ENCODE measurements at places on chromosomes 11 and 22.

GRCh38 chr11:22634897-22635629, 9.4 kb upstream of the FANCF start:
- DNase-seq, result no peak

- no peak for DNase-seq
These were observed 4.6 kb upstream of the CERK start for GRCh38 chr22:46742576-46743221.

DNA sequence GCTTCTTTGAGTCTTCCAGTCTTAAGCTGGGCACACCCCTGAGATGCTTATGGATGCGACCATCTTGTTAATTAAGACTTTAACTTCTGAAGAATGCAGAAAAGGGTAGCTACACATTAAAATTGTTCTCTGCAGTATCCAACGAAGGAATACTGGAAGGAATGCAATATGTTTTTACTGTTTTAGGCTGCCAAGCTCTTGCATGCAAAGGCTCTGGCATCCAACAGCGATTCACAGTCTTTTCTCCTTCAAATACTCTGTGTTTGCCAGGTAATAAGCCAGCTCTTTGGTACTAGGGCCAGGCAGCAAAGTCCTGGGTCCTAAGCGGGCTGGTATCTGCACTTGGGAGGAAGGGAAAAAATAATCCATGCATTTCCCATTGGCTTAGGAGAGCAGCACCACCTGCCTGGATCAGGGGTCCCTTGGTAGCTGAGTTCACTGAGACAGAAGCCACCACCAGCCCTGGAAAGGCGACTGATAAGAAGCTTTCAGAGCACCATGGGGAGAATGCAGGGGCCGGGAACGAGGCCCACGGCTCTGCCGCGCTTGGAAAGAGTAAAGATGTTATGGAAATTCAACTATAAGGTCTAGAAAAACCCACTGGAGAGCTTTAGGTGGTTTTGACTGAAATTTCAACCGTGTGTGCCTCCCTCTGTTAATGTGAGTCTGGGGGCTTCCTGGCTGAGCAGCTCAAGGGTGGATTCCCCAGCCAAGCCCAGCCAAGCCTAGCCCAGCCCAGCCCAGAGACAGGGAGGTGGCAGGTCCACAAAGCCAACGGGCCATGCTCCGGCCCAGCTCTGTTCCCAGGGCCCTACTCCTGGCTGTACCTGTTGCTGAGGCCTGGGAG, 67.0 kb upstream of the CCND1 start:
- DNase-seq, result no peak

- no peak for DNase-seq
These were observed 109.3 kb downstream of the ARFGAP2 start for GRCh38 chr11:47067401-47067800.

- no peak for DNase-seq
These were observed 28.5 kb downstream of the RPUSD4 start for GRCh38 chr11:126182787-126183445.

DNA sequence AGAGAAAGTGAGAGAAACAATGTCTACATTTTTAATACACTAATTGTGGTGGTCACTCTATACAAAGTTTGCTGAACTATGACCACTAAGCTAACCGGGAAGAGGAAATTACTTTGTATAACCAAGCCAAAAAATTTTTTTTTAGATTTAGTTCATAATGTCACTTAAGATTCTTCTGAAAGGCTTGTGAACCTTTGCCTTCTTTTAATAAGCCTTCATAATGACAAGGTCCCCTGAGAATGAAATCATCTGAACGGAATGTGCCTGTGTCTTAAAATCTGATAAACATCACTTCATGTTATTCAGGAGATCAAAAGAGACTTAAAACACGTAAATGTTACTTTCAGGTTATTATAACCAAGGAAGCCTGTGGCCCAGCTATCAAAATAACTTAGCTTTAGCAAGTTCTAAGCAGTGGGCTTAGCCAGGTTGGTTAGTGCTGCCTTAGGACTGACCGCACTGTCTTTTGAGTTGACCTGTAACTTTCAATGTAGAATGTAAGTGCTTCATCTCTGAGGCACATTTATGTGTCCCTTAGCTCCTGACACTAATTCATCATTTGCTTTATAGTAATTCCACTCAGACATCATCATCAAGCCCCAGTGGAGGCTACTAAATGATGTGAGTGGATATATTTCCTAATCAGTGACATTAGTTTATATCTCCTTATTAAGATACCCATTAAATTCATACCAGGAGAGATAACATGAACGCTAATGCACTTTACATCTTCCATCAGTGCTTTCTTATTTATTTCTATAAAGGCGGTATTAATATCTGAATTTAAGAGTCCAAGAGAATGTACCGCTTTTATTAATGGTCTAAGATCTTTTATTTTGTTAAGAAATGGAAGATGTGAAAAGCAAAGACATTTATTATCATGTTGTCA, 122.5 kb downstream of the WNT11 start:
- no peak for DNase-seq

GRCh38 chr11:88117281-88117858, 57.9 kb downstream of the RAB38 start:
- DNase-seq, result no peak

GRCh38 chr11:30487200-30487898, 98.8 kb downstream of the MPPED2 start:
- no peak for DNase-seq

Measured in stimulated activated CD8-positive, alpha-beta memory T cell treated with anti-CD3 and anti-CD28 coated beads, Interleukin-7, amount 100 ng/mL, for 48 hours (primary cell).